ENCODE measurements at places on chromosomes 3 and 15.

- no peak for DNase-seq
Measured at GRCh38 chr3:72189339-72189738, 404.4 kb upstream of the PROK2 start.

DNA sequence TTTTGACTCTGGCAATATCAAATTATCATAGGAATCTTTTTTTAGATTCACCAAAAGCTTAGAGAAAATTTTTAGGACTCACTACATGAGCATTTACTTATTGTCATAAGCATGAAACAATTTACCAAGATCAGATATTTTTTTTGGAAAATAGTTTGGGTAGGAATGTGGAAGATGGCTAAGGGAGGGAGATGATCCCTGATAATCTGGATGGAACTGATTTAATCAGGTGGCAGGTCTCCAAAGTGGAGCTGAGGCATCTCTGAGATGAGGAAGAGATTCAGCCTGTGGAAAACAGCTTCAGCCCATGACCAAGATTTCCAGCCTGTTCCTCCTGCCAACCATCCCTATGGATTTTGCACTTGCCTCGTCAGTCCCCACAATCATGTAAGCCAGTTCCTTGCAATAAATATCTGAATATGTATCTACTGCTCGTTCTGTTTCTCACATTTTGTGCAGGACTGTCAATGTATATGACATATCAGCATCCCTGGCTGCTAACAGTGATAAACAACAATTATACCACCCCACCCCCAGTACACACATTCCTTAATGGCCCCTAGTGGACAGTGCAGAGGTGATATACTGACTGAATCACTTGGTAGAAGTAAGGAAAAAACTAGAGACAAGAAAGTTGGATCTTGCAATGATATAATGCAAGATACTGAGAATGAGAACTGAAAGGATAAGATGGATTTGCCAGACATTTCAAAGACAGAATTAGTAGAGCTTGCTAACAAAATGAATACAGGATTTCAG lies 183.8 kb downstream of the NEK10 start:
- DNase-seq, result no peak

DNA sequence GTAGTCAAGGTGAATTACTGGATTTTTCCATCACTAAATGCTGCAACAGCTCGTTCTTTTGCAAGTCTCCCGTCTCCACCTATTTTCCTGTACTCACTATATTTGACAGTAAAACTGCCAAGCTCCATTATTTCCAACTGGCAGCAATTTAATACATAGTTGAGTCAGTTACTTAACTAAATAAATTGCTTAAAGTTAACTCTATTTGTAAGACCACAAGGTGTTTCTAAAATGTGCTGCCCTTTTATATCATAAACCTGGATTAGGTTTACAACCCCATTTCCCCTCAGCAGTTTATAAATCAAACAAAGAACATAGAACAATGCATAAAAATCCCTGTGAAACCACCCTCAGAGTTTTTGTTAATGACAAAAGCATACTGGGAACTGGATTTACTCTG lies 211.4 kb upstream of the DPH6 start:
- no peak for DNase-seq

DNA sequence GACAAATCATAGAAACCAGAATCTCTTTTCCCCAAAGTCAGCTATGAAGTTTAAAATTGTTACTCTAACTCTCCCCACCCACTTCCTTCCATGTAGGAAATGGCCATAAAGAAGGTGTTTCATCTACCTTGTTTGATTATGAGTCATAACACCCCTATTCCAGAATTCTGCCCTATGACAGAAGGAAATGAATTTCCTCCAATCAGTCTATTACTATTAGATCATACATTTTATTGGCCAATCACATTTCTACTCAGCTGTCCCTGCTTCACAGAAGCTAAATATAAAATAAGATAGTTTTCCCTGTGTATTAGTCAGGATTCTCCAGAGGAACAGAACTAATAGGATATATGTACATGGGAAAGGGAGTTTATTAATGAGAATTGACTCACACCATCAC lies 102.1 kb downstream of the TGFBR2 start:
- no peak for DNase-seq

GRCh38 chr3:177146646-177147045 lies 50.6 kb downstream of the TBL1XR1 start:
- DNase-seq, result no peak

DNA sequence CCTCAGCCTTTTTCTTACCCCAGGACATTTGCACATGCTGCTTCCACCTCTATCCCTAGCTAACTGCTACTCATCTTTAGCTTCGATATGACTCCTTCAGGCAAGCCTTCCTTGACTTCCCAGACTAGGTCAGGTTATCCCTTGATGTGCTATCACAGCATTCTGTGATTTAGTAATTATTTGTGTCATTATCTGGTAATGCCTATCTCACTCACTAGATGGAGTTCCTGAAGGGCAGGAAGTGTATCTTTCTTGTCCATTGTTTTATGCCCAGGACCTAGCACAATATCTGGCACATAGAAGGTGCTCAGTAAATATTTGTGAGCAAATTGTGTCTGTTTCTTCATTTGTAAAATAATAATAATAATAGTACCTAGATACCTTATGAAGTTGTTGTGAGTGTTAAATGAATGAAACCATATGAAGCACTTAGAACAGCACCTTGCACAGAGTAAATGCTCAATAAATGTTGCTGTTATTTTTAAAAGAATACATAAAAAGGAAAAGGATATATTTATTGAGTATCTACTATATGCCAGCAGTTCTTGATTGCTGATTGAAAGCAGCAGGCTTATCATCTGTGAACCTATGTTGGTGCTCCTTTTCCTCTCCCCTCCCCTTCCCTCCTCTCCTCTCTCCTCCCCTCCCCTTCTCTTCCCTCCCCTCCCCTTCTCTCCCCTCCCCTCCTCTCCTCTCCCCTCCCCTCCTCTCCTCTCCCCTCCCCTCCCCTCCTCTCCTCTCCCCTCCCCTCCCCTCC lies 31.5 kb downstream of the SQOR start:
- no peak for DNase-seq

DNA sequence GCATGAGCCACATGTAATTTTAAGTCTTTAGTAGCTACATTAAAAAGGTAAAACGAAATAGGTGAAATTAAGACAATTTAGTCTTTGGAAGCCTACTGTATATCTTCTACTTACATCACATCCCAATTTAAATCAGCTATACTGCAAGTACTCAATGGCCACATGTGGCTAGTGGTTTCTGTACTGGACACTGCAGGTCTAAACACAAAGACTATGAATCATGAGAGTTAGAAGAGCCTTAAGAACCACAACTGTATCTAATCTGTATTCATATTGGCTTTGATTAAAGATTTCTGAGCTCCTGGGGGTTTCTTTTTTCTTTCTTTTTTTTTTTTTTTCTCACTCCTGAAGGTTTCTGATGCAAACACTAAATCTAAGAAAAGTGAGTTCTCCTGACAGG lies 2.3 kb upstream of the EIF1B start:
- no peak for DNase-seq

GRCh38 chr15:101055411-101055810 lies 136.3 kb downstream of the LRRK1 start:
- no peak for DNase-seq

Data from erythroblast (primary cell).